ENCODE measurements at places on chromosomes 5 and 9.

- DNase-seq: peak; percentile 94
These were observed 63.7 kb downstream of the SLC1A1 start for GRCh38 chr9:4553951-4554381.

DNA sequence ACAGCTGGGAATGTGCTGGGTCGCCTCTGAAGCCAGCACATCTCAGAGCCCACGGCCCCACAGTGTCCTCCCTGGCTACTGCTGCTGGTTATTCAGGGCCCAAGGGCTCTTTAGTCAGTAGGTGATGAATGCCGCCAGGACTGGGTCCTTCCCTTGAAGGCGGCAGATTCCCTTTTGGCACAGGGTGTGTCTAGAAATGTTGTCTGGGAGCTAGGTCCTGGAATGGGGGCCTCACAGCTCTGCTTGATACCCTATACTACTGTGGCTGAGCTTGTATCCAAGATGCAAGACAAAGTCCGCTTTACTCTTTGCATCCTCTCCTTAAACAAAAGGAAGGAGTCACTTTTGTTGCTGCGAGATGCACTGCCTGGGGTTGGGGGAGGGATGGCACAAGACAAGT, 33.1 kb downstream of the MEGF9 start:
- DNase-seq: no peak

GRCh38 chr9:83622939-83623678, at the start of gene IDNK:
IDNK (plus strand) TSS chr9:83623143; CDS start chr9:83623172, 29 bp downstream.
- peak; percentile 50 for DNase-seq

DNA sequence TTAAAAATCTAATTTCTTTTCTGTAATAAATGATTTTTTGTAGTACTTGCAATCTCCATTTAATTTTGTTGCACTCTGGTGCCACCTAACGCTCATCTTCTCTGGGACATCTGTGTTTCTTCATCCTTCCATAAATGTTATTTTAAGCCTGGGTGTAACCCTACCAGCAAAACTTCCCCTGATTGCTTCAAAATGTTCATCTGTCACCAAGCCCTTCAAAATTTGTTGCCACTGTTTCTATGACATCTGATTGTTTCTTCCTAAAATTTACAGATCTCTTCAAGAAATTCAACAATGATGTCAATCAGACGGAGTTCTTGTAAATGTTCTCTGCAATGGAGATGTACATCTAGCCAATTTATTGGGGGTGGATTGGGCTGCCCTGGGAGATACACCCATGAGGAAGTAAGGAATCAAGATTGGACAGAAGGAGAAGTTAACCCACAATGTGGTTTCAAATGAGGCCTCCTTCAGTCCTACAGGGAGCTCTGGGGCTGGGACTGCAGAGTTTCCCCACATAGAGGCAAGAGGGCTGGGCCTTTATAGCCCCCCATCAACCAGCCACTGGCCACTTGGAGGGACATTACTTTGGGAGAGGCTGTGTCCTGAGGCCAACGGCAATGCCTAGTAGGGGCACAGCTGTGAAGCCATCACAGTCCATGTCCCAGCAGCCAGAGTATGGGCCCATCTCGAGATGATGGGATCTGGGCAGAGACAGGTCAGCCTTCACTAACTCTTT, 23.3 kb downstream of the MCTP1 start:
- DNase-seq: peak; percentile 73

- no peak for DNase-seq
These were observed 5.3 kb downstream of the TRIO start for GRCh38 chr5:14148483-14148882.

- no peak for DNase-seq
These were observed 56.5 kb downstream of the GPR107 start for GRCh38 chr9:130110166-130110565.

- DNase-seq: no peak
These were observed 789 bp downstream of the COL27A1 start for GRCh38 chr9:114155995-114156656.

GRCh38 chr5:181052672-181053487, 12.8 kb downstream of the BTNL9 start:
- no peak for DNase-seq

DNA sequence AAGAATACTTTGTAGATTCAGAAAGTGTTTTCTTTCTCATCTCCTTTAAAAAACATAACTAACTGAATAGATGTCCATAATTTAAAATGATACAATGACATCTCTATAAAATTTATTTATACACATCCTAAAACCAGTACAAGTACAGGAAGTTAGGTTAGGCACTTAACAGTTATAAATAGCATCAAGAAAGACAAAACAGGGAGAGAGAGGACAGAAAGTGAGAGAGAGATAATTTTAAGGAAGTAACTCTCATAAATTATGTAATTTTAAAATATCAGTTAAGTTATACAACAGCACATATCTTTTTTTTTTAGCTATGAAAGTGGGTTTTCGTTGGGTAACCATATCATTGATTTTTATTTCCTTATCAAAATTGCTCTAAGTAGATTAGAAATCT, 1068.6 kb downstream of the TAF11L14 start:
- no peak for DNase-seq

DNA sequence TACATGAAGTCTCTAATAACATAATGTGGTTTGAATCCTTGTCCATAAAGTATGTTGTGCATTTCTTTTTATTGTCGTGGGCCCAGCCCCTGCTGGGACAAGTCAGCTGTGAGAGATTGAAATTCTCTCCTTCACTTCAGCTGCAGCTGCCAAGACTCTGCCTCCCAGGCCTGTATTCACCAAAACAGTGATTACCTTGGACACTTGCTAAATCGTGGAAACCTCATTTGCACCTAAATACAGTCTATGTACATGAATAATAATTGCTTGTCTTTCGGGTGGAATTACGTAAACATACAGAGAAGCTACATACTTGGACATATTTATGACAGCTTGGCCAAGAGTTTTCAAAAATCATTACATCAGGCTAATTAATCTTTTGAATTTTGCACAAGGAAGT, 898.5 kb upstream of the SEMA6A start:
- no peak for DNase-seq

GRCh38 chr9:136568288-136569081, 22.6 kb upstream of the NOTCH1 start:
- no peak for DNase-seq

DNA sequence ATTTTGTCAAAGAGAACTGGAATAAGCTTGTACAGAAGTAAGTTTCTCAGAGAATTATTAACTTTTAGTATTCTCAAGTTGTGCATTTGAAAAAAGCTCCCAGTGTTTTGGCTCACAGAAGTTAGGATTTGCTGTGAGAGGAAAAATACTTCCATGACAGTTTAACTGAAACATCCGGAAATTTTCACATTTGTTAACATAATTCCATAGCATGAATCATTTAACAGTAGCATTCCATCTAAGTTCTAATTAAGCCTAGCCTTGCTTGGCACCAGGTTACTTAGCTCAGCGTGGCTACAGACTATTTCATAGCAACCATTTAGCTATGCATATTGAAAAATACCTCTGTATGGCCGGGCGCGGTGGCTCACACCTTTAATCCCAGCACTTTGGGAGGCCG, 90.8 kb downstream of the LNPEP start:
- DNase-seq: no peak

DNA sequence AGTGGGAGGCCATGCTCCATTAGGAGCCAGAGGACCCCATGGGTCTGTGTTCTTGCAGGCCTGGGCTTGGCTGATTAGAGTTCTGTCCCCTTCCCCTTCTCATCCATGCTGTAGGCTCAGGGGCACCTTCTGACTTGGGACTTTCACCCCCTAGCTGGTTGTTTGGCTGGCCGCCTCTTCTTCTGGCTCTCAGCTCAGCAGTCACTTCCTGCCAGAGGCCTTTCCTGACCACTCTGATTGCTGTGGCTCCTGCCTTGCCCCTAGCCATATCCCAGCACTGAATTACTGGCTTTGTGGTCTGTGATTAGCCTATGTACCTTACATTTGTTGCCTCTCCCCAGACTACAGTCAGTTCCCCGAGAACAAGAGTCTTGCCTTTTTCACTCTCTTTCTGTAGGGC, 14.6 kb downstream of the ENTREP1 start:
- no peak for DNase-seq

GRCh38 chr5:167245868-167246267, 1045.6 kb upstream of the WWC1 start:
- DNase-seq: no peak

GRCh38 chr9:69542942-69543704, 129.0 kb downstream of the APBA1 start:
- DNase-seq: peak; percentile 4

- DNase-seq: no peak
These were observed 1.1 kb downstream of the LARP1 start for GRCh38 chr5:154756009-154756867.

- no peak for DNase-seq
These were observed 13.0 kb upstream of the SMIM32 start for GRCh38 chr5:136205941-136206340.

GRCh38 chr9:103078581-103078980, 83.4 kb downstream of the CYLC2 start:
- no peak for DNase-seq

DNA sequence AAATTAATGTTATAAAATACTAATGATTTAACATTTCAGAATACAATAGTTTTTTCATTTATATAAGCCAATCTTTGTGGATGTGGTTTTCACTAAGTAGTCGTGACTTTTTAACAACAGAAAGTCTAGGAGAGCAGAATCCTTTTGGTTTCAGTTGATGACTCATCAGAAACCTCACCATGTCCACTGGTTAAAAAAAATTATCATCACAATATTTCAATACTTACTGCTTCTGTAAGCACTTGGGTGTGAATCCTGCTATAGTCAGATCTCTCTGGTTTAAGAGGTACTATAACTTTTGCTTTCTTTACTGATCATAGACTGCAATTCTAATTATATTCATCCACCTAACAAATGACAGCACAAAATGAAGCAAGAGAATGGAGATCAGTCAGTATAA, 77.2 kb downstream of the MRPS30 start:
- no peak for DNase-seq

DNA sequence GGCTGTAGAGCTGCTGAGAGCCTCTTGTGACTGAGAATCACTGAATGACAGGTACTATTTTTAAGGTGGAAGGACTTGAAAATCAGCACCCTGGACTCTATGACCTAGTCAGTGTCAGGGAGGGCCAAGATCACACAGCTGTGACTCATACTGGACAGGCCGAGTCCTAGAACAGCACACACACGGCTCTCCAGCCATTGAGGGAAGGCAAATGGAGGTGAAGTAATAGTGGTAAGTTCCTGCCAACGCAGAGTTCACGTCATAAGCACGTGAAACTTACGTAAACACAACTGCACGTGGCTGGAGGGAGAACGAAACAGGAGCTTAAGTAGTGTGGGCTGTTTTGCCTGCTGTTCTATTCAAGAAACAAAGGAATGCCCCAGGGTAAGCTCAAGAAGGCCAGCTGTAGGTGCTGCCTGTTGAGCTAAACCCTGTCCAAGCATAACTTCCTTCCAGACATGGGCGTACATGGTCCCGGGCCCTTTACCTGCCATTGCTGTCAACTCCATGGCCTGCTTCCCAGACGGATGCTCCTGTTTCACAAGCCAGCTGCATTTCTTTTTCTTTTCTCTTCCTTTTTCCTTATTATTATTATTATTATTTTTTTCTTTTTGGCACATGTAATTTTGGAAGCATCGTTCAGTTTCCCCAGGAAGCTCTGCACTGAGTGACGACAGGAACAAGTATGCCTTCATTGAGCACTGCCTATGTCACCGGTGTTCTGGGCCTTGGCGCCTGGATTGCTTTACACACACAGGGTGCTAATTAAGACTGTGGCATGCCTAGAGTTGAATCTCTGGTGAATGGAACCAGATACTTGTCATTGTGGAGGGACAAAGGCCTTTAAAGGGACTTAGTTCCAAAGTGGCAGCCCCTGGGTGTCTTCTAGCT, 10.2 kb upstream of the LCP2 start:
- peak; percentile 71 for DNase-seq

GRCh38 chr9:33043671-33044070, 18.6 kb downstream of the DNAJA1 start:
- DNase-seq: no peak

DNA sequence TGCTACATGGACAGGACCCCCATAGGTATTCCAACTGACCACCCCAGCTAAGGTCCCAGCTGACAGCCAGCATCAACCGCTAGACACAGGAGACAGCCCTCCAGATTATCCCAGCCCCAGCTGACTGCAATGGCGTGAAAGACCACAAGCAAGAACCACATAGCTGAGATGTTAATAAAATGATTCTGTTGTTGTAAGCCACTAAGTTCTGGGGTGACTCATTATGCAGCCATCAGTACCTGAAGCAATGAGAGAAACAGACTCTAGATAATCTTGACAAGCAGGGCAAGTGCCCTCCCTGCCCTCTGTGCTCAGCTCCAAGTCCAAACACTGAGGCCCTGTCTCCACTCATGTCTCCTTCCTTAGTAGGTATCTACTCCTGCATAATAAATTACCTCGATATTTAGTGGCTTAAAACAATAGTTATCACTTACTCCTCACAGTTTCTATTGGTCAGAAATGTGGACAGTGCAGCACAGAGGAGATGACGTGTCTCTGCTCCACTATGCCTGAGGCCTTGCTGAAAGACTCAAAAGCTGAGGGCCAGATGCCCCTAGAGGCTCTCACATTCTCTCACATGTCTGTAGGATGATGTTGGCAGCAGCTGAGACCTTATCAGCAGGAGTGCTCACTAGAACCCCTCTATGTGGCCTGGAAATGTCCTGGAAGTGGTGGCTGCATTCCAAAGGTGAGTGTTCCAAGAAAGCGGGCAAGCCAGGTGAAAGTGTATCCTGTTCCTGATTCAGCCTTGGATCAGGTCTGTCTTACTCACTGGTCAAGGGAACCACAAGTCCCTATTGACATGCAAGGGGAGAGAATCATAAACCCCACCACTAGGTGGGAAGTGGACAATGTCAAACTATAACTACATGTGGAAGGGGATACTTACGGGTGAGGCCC, 2.5 kb downstream of the MGAT1 start:
- peak; percentile 70 for DNase-seq

GRCh38 chr9:33163433-33164137, 3.6 kb downstream of the B4GALT1 start:
- no peak for DNase-seq

- no peak for DNase-seq
These were observed 11.4 kb downstream of the CHD1 start for GRCh38 chr5:98917433-98917832.

DNA sequence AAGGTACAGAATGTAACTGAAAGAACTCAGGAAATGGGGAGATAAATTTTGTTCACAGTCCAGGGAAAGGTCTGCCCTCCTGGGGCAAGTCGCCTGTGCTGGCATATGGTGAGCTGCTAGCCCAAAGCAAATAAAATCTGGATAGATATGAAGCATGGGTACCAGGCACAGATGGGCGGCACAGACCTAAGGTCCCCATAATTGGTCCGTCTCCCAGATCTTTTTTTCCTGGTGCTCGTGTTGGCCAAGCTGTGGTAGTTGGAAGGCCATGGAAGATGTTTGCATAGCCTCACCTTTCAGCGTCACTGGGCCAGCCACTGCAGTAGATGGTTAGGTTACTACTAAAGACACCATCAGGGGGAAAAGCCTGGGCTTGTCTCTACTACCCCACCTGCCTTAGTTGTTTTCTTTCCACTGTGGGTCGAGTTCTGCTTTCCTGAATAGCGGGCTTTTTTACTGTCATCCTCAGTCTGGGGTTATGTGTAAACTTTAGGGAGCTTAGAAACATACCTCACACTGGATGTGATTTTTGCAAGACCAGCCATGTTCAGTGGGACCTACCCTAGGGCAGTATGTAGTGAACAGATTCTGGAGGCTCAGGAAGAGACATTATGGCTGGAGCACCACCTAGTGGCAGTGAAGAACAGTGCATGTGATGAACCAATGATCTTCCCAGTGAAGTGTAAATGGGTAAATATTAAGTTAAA, 24.2 kb upstream of the GLRX start:
- peak; percentile 89 for DNase-seq

GRCh38 chr5:111779922-111780292, 22.9 kb upstream of the NREP start:
- peak; percentile 49 for DNase-seq
